ENCODE measurements at places on chromosomes 12 and 14.

GRCh38 chr12:89243771-89244170, 108.5 kb downstream of the DUSP6 start:
- no peak for DNase-seq

DNA sequence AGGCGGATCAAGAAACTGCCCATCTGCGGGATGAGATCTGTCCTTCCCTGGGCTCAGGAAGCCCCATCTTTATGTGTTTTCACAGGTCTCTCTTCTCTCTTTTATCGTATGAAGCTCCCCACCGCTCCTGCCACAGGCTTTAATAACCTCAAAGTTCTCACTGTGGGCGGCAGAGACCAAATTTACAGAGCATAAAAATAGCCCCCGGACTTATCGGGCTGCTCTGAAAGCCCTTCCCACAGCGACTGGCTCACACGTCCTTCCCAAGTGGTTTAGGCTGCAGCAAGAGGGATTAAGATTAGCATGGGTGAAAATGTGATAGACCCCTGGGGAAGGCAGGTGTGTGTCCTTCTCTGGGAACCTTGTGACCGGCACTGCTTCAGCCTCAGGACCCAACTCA, 47.8 kb downstream of the TESC start:
- DNase-seq = no peak

GRCh38 chr12:639988-640387, 23.3 kb downstream of the NINJ2 start:
- no peak for DNase-seq

- DNase-seq = peak; percentile 41
Observed at GRCh38 chr12:120762086-120762485, 36.5 kb downstream of the ACADS start.

- DNase-seq = no peak
Observed at GRCh38 chr12:126952096-126953007, 1314.6 kb upstream of the TMEM132C start.

DNA sequence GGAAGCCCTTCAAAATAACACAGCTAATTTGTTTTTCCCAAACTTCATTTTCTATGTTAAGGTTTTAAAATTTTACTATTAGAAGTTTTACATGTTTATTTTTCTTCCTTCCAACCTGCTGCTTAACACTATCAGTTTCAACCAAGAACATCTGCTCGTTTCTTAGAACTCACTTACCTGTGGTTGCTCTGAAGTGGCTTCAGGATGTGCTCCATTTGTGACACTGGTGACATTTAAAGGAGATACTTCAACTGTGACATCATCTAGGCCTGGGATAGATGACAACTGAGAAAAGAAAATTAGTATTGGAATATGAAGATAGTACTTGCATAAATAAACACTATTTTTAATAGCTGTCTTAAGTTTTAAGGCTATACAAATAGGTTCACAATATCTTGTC, 17.9 kb downstream of the WASHC3 start:
- DNase-seq = no peak

DNA sequence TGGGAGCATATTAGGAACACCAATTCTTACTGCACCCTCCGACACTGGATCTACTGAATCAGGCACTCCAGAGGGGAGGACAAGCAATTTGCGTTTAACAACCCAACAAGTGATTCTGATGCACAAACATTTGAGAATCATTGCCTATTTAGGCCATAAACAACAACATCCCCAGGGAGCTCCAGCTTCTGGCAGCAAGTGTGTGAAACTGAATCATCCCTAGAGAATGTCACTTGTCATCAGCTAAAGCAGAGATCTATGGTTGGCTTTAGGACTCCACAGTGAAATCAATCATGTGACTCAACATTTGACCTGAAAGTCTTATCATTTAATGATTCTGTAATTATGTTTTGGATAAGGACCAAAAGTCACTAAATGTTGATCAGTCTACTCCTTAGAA, 505.0 kb upstream of the FLRT2 start:
- peak; percentile 45 for DNase-seq

- DNase-seq = no peak
Observed at GRCh38 chr14:30440961-30441360, 118.0 kb upstream of the G2E3 start.

DNA sequence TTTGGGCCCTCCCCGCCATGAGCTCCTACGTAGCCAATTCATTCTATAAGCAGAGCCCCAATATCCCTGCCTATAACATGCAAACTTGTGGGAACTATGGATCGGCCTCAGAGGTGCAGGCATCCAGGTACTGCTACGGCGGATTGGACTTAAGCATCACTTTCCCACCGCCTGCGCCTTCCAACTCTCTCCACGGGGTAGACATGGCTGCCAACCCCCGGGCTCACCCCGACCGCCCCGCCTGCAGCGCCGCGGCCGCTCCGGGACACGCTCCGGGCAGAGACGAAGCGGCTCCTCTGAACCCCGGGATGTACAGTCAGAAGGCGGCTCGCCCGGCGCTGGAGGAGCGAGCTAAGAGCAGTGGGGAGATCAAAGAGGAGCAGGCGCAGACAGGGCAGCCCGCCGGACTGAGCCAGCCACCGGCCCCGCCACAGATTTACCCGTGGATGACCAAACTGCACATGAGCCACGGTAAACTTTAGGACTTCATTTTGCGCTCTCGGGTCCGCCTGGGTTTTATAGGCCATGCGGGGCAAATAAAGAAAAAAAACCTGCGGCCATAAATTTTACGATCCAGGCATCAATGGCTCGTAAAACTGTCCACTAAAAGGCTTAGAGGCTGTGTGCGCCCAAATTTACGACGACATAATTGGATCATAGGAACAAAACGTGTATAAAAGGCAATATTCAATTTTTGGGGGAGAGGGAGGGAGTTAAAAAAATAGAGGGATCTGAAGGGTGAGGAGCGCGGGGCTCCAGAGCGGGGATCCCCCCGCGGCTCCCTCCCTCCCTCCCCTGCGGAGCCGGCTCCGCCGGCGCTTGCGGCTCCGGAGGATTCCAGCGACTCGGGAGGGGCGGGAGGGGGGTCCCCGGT, 493 bp downstream of the HOXC5 start:
- no peak for DNase-seq

- DNase-seq = no peak
Observed at GRCh38 chr14:21032326-21033132, 2.1 kb downstream of the RNASE13 start.

DNA sequence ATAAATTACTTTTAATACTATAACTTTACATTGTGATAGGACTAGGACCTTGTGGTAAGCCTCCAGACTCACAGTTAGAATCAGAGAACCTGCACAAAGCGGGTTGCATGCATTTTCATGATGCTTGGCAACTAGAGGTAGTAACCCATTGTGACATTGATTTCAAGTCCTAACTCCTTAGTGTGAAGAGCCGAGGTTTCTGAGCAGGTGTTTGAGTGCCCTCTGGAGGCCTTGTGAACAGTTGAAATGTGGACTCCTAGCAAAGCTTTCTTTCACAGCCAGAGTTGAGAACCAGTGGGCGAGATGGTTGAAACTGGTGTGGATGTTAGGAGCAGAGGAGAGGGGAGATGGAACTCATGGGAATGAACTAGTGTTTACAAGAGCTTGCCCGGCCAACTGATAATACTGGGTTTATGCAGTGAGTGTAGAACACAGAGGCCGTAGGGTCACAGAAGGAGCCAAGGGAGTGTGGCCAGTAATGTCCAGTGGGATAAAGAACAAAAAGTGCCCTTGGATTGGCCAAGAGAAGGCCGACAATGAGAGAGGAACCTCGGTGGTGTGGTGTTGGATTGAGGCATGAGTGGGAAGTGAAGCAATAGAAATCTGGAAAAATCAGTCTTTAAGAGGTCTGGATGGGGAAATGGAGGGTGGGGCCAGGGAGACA, 10.9 kb downstream of the ZNF664 start:
- DNase-seq = no peak

DNA sequence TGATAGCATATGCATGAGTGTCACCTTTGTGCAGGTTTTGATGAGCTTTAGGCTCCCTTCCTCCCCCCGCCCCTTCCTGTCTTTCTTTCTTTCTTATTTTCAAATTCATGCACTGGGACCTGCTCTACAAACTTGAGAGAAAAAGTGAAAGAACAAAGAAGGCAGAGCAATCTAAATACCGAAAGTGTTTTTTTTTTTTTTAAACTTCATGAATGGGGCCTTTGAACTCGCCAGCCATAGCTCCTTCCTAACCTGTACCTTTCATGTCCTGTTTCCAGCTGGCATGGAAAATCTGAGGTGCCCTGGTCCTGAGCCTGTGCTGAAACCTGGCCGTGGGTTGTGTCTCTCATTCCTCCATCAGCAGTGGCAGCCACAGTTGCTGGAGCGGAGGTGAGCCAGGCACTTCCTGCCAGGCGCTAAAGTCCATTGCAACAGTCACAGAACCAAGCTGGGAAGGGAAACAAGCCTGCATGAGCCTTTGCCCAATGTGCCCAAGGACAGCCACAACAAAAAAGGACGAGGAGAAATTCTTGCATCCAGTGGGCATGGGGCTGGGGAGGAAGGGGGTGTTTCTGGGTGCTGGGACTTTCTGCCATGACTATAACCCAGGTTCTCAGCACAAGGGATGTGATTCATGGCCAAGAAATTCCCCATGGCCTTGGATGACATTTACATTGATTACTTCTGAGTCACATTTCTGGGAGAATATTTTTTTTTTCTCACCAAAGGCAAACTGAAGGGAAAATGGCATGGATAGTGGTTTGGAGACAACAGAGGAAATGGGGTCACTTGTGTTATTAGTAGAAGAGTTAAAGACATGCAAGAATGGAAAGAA, 102.7 kb downstream of the TMEM30B start:
- no peak for DNase-seq

GRCh38 chr14:49961270-49962222, 68.7 kb downstream of the ARF6 start:
- DNase-seq = no peak

- DNase-seq = no peak
Observed at GRCh38 chr14:60197629-60198303, 32.6 kb upstream of the DHRS7 start.

DNA sequence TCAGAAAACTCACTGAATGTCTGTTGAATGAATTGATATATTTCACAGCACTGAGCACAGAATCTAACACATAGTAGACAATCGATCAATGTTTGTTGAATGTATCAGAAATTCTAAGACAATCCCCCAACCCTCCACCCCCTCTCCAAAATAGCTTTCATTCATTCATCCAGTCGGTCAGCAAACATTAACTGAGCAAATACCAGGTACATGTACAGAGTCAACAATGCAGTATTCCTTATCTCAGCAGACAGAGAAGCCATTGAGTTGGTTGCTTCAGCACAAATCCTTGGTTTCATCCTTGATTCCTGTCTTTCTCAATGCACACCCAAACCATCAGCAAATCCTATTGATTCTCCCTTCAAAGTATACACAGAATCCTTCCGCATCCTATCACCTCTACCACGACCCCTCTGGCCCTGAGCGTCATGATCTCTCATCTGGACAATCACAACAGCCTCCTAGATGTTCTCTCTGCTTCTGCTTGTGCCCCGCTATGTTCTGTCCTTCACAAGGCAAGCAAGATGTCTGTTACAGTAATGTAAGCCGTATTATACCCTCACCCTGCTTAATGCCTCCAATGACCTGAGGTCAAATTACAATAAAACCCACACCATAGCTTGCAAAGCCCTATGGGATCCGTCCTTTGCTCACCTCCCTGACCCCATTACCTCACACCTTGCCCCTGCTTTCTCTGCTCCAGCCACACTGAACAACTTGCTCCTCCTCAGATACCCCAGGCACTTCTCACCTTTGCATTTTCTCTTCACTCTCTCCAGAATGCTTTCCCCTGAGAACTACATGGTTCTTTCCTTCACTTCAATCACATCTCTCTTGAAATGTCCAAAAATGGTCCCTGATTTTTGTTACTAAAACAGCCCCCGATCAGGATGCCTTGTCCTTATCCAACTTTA, 738.1 kb upstream of the TBX3 start:
- DNase-seq = no peak

DNA sequence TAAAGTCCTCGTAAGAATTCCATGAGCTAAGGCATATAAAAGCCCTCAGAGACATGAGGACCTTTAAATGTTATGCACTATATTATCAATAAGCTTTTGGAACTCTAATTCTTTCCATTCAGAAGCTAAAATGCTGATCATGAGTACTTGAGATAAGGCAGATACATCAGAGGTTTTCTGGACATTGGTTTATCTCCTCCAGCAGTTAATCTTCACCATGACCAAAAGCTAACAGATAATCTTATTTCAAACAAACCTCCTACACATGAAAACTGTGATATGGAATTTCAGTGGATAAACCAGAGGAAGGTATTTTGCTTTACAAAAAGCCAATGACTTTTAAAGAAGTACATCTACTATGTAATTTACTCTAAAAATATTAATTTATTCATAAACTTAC, 97.9 kb upstream of the BBS10 start:
- DNase-seq = no peak

DNA sequence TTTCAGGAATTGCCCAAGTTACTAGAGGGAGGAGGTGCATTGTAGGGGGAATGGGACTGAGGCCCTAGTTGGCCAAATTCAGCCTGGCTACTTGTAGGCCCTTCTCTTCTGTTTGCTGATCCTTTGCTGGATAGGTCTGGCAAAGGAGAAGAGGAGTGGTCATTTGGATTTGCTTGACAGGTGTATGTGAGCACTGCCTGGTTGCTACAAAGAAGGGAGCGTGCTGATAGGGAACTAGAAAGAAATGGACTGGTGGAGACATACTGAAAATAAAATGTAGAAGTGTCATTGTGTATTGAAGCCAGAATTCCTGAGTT, 3.6 kb downstream of the PSMA6 start:
- no peak for DNase-seq

- DNase-seq = no peak
Observed at GRCh38 chr12:91422127-91422526, 239.5 kb upstream of the DCN start.

DNA sequence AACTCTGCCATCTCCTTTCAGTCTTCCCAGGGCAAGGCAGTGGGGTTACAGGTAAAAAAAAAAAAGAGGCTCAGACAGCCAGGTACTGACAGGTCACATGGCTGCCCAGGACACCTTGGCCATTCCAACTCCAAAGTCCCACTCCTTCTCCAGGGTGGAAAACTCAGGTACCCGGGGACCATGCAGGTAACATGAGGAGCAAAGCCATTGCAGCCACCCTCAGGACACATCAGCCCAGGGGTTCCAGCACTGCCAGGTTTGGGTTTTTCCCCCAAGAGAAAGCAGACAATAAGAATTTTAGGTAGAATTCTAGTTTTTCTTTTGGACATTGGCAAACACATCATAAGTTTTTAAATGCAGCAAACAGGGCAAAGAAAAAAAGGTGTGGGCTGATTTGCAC, 15.3 kb downstream of the FAM222A start:
- no peak for DNase-seq

DNA sequence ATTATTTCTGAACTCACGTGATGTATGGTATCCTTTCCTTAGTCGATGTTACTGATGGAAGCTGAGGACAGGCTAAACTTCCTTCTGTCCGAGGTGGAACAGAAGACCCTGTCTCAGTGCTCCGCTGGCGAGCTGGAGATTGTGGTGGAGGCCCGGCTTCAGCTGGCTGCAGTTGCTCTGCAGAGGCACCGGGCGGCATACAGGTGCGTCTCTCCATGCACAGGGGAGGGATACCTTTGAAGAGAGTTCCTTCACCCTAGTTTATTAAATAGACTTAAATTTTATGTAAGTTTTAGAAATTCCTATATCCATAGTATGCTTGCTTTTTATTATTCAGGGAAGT, 186.7 kb upstream of the NEDD1 start:
- DNase-seq = no peak
